Stimulated activated CD4-positive, alpha-beta T cell treated with anti-CD3 and anti-CD28 coated beads, Interleukin-4, amount 100 ng/mL, for 48 hours (primary cell): ENCODE measurements at places on chromosomes 11 and 22.

DNA sequence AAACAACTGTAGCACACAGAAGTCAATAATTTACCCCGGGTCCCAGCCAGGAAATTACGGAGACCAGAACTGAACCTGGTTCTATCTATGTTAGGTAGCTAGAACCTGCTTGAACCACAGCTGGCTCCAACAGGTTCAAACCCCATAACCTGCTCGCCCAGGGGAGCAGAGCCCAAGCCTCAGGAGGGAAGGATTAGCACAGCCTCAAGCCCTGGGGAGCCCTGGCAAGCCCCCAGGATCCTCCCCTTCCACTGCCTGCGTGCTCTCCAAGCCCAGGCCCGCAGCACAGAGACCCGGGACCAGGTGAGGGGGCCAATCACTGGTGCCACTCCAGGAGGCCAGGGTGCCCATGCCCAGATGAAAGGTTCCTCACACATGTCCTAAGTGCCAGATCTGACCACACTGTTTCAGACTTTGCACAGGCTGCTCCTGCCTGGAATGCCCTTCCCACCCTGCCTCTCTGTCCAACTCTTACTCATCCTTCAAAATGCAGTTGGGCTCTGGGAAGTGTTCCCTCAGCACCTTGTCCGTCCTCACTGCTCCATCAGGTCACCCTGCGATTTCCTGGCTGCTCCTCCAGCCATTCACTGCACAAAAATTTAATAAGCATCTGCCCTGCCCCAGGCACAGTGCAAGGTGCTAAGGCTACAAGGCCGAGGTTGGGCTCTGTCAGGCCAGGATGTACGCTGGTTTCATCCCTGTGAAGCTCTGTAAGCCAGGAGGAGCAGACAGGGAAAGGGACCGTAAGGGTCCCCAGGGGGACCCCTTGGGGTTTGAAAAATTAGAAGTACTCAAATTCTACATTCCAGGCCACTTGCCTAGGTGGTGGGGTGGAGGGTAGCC lies 32.2 kb downstream of the ARRB1 start:
- DNase-seq: no peak

- DNase-seq: no peak
These were observed 4.4 kb downstream of the RBX1 start for GRCh38 chr22:40955571-40955970.

- DNase-seq: no peak
These were observed 39.4 kb upstream of the TUB start for GRCh38 chr11:8041576-8041975.

- DNase-seq: no peak
These were observed 1.5 kb downstream of the MS4A8 start for GRCh38 chr11:60700689-60701468.

GRCh38 chr11:122304973-122305372 lies 189.0 kb upstream of the BLID start:
- no peak for DNase-seq

GRCh38 chr11:15342163-15342562 lies 227.4 kb downstream of the INSC start:
- DNase-seq: no peak

DNA sequence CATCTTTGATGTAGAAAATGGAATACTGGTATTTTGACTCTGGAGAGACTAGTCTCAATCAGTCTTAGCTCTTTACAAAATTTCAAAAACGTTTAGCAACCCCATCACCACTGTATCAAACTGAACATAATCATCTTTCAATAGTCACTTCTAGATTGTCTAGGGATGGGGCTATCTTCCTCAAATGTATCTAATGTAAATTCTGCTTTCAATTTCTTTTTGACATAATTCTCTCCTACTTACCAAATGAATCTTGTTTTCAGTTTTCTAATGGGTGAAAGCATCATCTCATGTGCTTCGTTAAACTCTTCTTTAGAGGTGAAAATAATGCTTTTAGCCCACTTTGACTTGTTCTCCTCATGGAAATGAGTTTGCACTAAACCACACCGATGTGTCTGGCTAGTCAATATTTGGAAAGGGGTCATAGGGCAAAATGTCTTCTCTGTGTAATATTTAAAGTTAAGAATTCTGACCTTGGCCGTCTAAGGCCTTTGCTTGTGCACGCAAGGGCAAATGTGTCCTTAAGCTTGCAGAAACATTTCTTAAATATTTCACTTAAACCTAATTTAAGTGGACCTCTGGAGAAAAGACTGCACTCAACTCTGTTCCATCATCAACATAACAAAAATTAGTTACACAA lies 5.2 kb downstream of the SIK3 start:
- no peak for DNase-seq

DNA sequence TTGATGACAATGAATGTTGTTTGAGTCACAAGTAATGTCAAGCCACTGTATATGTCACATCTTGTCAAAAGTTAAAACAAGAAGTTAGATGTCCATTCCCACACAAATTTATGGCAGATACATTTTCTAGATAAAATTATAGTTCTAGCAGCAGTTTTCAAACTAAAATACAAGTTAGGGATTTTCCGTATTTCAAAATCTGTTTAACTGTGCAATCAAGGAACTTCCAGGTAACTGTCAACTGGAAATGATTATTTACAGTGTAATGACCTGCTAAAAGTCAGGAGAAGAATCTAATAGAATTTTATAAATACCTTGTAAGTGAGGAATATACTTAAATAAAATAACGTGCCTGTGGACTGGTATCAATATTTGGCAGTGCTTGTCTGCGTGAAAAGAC lies 111.5 kb downstream of the PDE3B start:
- DNase-seq: no peak

- peak; percentile 17 for DNase-seq
These were observed 33.8 kb upstream of the NUP50 start for GRCh38 chr22:45129703-45130524.

DNA sequence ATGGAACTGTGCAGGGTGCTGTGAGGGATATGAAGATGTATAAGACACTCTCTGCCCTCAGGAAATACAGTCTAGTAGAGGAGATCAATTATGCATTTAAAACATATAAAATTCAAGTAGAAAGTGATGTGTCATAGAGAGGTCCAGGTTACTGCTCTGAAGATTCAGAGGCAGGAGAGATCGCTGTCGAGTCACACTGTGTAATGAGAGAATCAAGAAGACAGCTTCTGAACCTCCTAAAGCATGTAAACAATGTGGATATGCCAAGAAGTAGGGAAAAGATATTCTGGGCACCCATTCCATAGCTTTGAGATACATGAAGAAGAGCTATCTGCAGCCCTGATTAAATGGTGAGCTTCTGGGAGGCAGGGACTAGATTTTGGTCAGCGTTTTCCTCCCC lies 16.7 kb downstream of the SSH3 start:
- no peak for DNase-seq

GRCh38 chr22:40076702-40077645 lies 82.2 kb downstream of the FAM83F start:
- DNase-seq: no peak

DNA sequence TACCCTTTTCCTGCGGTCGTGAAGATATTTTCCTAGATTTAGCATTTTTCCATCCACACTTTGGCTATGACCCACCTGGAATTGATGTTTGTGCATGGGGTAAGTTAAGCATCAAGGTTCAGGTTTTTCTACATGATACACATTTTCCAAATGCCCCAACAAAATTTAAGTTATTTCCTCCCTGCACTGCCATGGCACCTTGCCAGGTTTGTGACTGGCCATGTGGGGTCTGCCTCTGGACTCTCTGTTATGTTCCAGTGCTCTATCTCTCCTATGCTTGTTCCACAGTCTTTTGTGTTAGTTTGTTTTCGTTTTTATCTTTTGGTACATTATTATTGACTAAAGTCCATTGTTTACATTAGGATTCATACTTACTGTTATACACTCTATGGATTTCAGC lies 934.3 kb downstream of the TBC1D22A start:
- no peak for DNase-seq

GRCh38 chr11:76524919-76525318 lies 80.1 kb downstream of the EMSY start:
- no peak for DNase-seq
